Activated CD4-positive, alpha-beta T cell treated with anti-CD3 and anti-CD28 coated beads for 1 hour (primary cell): ENCODE measurements at places on chromosomes 16 and 17.

DNA sequence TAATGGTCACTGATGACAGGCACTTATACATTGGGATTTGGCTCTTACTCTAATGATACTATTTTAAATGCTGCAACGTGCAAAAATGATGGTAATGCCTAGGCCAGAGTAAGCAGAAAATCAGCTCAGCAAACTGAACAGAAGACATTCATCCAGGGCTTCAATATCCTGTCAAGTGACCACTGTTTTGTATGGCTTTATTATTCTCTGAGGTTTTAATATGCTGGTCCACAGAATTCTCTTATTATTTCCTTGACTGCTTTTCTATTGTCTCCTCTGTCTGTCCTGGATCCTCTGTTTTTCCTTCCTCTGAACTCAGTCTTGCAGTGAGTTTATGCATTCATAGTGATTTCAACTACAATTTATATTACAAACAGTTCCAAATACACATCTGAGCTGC lies 90.8 kb upstream of the PMFBP1 start:
- DNase-seq = no peak

DNA sequence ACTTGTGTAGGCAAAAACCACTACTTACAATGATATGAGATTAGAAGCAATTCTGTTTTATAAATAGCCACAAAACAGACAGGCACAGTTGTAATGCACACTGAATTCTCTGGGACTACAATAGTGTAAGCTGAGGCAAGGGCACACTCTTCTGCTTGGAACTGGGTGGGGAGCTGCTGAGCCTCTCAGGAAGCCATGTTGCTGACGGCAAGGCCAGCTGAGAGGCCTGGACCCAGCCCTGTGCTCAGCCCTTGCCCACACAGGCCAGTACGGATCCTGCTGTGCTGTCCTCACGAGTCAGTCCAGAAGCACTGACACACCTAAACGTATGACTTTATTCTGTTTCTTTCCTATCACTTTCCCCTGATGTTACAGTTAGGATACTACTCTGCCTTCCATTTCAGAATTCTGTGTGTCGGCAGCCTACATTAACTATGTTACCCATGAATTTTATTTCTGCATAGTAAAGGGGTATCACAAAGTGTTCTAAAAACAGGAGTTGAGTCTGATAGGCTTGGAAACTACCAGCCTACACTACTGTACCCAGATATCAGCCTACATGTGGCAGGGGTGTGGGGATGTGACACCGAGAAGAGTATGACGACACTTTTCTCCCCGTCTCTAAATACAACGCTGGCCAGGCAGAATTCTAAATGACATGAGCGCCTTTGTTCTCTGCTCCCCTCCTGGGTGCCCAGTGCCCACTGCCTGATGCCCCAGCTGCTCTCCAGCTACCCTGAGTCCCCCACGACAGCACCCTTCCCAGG lies 41.1 kb upstream of the FAAP100 start:
- no peak for DNase-seq

DNA sequence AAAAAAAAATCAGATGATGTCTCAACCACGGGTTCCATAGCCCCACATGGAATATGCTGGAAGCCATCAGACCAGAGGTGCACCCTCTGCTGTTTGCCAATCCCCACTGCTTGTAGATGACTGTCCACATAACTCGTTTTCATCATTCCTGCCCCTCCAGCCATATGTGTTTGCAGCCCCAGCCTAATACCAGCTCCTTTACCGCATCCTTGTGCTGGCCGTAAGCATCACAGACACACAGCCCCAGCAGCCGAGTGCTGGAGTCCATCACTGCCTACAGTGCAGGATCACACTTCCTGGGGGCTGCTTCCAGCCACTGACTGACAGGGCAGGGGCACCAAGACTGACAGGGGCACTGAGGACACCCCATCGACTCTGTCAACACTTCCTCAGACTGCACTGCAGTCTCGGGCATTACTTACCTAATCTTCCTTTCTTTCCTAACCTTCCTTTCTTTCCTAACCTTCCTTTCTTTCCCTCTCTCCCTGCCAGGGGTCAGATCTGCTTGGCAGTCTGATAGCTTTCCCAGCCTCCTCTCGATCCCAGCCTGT lies 5.0 kb downstream of the RCVRN start:
- no peak for DNase-seq

GRCh38 chr16:85170066-85170491 lies 57.8 kb upstream of the CIBAR2 start:
- no peak for DNase-seq

DNA sequence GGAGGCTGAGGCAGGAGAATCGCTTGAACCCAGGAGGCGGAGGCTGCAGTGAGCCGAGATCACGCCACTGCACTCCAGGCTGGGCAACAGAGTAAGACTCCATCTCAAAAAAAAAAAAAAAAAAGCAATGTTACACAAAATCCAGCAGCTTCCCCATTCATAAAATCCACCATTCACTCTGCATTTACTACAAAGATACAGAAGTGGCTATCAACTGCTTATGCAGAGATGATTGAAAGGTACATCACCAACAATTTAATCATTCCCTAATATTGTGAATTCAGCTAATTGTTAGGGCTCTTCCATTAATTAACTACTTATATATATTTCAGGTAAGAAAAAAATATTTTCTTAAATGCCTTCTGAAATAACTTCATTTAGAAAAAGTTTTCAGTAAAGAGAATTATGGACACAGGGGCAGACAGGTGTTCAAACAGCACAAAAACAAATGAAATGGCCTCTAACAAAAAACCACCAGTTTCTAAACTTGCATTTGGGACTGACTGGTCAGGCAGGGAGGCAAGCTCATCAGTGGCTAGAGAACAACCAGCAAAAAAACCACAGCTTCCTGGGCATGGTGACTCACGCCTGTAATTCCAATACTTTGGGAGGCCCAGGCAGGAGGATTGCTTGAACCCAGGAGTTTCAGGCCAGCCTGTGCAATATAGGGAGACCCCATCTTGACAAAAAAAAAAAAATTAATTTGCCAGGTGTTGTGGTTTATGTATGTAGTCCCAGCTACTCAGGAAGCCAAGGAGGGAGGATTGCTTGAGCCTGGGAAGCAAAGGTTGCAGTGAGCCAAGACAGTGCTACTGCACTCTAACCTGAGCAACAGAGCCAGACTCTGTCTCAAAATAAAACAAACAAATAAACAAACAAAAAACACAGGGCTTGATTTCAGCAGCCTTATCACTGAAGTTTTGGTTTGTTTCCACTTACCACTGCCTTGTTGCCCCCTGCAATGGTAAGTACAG lies 26.3 kb downstream of the ERN1 start:
- no peak for DNase-seq

DNA sequence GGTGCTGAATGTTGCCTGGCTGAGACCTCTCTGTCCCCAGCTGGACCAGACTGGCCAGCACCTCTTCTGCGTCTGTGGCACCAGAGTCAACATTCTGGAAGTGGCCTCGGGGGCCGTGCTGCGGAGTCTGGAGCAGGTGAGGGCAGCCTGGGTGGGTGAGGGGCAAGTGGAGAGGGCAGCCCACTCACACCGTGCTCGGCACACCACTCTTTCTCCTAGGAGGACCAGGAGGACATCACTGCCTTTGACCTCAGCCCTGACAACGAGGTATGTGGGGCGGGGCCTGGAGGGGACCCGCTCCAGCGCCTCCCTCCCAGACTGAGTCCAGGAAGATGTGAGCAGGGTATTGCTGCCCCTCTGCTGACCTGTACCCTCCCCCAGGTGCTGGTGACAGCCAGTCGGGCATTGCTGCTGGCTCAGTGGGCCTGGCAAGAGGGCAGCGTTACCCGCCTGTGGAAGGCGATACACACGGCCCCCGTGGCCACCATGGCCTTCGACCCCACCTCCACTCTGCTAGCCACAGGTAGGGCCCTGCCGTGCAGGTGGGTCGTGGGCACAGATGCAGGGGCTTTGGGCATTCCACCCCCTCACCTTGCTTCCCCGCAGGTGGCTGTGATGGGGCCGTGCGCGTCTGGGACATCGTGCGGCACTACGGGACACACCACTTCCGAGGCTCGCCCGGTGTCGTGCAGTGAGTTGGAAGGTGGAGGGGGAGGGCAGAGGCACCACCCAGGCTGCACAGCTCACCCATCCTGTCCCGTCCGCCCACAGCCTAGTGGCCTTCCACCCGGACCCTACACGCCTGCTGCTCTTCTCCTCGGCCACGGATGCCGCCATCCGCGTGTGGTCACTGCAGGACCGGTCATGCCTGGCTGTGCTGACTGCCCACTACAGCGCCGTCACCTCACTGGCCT lies 2.6 kb downstream of the TBL3 start:
- no peak for DNase-seq

DNA sequence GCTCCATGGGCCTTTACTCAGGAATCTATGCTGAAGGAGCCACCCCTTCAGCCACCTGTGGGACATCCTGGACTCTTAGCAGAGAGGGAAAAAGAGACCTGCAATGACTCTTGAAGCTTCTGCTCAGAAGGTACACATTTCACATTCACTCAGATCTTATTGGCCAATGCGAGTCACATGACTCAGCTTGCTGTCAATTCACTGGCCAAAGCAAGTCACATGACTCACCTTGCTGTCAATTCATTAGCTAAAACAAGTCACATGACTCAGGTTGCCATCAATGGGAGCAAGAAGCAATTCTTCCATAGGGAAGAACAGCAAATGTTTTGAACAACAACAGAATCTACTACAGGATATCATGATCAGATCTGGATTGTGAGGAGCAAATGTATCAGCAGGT lies 233.4 kb downstream of the SHISA9 start:
- DNase-seq = no peak

GRCh38 chr17:73404246-73404645 lies 92.4 kb upstream of the CDC42EP4 start:
- DNase-seq = no peak

- no peak for DNase-seq
These were observed 28.0 kb upstream of the MAF start for GRCh38 chr16:79628501-79628975.

- no peak for DNase-seq
These were observed 32.4 kb upstream of the IRX3 start for GRCh38 chr16:54318941-54319340.

GRCh38 chr17:29109477-29110371 lies 66.8 kb downstream of the PIPOX start:
- DNase-seq = no peak

GRCh38 chr16:45454-45853 lies 8.0 kb downstream of the POLR3K start:
- no peak for DNase-seq

DNA sequence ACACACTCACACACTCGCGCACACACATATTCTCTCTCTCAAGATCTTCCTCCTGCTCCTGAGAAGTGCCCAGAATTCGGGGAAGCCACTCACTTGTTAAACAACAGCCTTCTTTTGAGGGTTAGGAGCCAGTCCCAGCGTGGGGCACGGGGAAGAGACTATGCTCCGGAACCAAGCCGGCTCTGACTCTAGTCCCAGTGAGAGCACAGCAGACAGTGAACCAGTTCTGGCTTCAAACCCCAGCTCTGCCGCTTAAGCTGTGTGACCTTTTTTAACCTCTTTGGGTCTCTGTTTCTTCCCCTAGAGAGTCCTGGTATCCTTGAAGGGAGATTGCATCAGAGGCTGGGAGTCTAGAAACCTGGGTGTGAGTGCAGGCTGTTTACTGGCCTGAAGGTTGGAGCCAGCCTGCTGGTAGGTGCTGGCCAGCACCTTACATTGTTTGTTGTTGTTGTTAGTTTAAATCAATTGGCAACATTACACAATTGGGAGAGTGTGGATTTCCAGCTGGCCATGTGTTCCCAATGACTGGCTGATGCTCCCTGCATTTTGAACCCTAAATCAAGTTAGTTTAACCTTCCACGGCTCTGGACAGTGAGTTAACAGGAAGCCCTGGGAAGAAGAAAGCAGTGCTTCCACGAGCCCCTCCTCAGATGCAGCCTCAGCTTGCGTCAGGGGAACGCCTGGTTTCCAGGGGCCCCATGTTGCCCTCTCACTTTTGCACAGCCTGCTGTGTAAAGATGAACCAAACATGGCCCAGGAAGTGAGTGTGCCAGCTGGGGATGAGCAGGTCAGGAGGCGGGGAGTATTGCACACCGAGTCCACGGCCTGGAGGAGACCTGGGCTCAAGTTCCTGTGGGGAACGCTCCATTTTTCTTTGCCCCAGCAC lies 71.5 kb downstream of the GAS7 start:
- no peak for DNase-seq

- DNase-seq = no peak
These were observed 7.4 kb upstream of the COX10 start for GRCh38 chr17:14061666-14062560.

DNA sequence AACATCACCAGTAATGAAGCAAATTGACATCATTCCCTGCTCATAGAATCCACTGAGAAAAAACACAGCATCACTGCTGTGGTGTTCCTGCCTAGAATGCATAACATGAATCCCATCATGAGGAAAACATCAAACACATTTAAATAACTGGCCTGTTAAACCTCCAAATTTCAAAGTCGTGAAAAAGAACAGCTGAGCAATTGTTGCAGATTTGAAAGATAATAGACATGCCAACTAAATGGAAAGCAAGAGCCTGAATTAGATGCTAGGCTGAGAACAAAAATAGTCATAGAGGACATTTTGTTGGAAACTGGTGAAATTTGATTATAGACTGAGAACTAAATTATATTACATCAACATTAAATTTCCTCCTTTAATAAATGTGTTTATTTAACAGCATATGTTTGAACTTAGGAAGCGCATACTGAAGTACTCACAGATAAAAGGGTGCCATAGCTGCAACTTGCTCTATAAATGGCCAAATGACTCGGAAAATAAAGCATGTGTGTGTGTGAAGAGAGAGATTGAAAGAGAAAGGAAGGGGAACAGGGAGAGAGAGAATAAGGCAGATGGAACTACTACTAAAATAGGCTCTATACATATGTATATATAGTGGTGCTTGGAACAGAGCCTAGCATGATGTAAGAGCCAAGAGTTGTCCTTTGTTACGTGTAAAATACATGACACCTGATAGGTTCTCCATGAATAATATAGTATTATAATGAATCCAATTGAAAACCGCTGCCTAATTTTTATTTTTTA lies 305.0 kb upstream of the MON1B start:
- no peak for DNase-seq

DNA sequence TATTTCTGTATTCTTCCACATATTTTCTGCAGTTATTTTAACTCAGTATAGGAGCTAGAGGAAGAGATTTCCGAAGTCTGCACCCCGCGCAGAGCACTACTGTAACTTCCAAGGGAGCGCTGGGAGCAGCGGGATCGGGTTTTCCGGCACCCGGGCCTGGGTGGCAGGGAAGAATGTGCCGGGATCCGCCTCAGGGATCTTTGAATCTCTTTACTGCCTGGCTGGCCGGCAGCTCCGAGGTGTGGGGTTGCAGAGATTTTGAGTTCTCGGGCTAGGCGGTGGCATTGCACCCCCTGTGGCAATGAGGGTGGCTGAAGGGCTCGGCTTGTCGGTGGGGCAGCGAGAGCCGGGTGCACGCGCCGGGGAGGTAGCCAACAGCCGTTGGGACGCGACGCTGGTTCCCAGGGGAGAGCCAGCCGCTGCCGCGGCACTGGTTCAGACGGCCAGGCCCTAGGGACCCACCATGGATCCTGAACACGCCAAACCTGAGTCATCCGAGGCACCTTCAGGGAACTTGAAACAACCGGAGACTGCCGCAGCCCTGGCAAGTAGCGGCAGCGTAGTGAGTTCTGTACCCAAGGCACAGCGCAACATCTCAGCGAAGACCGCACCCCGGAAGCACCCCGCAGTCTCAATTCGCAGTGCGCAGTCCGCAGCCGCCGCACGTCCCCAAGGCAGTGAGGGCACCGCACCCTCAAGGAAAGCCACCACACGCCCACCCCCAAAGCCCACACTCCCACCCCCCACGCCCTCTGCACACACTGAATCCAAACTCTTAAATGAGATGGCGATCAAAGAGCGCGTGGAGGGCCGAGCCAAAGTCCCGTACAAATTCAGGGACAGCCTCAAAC lies at the start of gene CMTM1:
TSS of gene CMTM1 (plus strand) at position 389 of the 851 bp plus-strand sequence. CDS start at position 464, 75 bp downstream.
- DNase-seq = no peak

GRCh38 chr17:40321961-40322357 lies 13.0 kb downstream of the RARA start:
- no peak for DNase-seq

GRCh38 chr17:44065668-44066203 lies 735 bp downstream of the LSM12 start:
- no peak for DNase-seq
